ENCODE measurements at places on chromosomes 3 and 15. TPM values are rescaled to one million over a fixed set of nuclear protein-coding genes. Genes with fewer than 3 reads are reported as not detected.

The POPDC2 gene
- total RNA-seq: 0.06 TPM

The TRPM1 gene
- not detected for total RNA-seq

- DNase-seq: peak; percentile 23
These were observed 52.1 kb downstream of the EDEM1 start for GRCh38 chr3:5239602-5240001.

DNA sequence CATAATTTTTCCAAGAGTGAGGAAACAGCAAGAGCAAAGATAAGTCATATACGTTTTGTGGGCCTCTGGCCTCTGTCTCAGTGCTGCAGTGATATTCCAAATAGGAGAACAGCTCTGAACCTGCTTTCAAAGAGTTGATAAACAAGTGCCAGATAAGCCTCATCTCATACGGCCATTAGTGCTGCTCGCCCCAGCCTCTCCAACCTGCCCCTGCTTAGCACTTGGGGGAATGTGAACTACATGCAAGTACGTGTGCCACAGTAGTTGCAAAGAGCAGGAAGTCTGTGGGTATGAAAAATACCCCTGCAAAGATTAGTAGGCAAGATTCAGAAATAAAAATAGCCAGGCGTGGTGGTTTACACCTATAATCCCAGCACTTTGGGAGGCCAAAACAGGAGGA, 14.0 kb downstream of the DAPK2 start:
- DNase-seq: no peak

GRCh38 chr3:52827441-52827840, 3.0 kb downstream of the ITIH4 start:
- DNase-seq: no peak

DNA sequence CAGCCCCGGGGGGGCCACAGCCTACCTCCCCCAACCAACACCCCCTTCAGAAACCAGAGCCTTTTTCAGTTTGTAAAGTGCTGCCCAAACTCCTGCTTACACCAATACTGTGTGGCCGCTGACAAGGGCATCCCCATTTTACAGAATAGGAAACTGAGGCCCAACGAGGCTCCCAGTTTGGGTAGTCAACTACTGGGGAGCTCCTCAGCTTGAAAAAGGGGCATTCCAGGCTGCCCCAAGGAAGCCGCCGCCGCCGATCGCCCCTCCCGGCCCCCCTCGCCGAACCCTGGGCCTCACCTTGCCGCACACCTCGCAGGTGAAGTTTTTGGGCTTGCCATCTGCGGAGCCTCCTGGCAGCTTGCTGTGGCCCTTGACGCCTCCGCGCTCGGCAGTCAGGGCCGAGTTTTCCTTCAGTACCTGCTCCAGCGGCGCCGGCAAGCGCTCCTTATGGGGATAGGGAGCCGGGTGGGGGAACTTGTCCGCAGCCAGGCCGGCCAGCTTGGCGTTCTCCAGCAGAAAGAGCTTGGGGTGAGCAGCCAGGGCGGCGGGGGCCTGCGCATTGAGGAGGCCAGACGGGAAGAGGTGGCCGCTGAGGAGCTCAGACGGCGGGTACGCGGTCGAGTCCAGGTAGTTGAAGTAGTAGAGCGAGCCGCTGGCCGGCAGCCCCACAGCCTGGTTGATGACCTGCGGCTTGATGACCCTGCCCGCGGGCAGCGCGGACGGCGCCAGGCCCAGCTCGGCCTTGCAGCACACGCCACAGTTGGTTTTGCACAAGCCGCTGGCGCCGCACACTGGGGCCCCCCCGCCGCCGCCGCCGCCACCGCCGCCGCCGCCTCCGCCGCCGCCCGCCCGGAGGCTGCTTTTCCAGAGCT, 1.4 kb downstream of the FEZF2 start:
- DNase-seq: no peak

- no peak for DNase-seq
These were observed 25.4 kb upstream of the TSEN2 start for GRCh38 chr3:12458901-12459300.

- DNase-seq: peak; percentile 36
These were observed 21.4 kb upstream of the LIPC start for GRCh38 chr15:58410353-58410752.

GRCh38 chr3:192177383-192177782, 550.0 kb downstream of the FGF12 start:
- no peak for DNase-seq
